ENCODE measurements at places on chromosomes 2 and 18.

DNA sequence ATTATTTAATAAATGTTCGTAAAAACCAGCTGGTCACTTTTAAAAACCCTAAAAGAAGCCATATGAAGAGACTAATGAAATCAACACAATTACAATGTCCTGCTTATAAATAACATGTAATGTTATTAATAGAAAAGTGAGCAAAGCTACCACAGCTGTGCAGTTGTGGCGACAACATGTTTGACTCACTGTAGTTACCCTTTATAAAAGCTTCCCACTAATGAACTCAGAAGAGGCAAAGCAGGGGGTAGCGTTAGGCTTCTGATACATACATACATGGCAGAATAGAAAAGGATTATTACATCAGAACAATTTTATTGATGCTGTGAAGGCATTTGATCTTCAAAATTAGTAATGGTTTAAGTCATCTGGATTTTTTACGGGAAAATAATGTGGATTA is 219.7 kb downstream of the SLC4A10 start:
- DNase-seq: no peak

DNA sequence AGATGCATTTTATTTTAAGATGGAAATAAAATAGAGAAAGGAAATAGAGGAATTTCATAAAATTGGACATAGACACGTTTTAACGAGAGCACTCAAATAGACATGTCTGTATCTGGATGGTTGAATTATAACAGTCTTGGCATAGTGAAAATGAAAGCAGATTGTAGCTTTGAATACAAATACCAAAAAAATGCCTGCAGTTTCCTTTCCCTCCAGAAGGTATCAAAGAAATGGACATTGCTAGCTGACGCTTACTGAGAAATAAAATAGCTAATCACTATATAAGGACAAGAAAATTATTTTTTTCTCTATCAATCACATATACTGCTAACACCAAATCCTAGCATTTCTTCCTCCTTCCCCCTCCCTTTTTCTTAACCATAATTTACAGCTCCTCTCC is 11.4 kb upstream of the MAPRE2 start:
- no peak for DNase-seq

GRCh38 chr2:154194909-154195643 is 323.4 kb downstream of the GALNT13 start:
- no peak for DNase-seq

- DNase-seq: no peak
Measured at GRCh38 chr2:200593905-200594304, 8.1 kb downstream of the AOX1 start.

DNA sequence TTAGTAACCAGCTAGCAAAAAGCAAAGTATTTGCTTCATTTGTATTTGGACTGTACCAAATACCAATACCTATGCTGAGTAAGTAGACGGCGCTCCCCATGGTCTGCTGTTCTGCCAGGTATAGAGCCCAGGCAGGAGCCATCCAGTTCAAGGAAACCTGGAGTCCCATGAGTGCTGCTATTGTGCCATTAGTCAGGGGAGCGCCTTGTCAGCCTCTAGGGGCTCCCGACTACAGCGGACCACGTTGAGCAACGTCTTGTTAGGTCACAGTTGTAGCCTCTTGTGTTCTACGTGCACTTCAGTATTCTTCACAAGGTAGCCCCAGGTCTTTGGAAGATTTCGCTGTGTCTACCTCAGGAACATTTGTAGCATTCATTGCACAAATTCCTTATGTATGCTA is 21.6 kb upstream of the SLC9A2 start:
- no peak for DNase-seq

Data from GM12891 (cell line).